ENCODE measurements at places on chromosomes 6 and 20.

- DNase-seq: no peak
Measured at GRCh38 chr6:169450097-169450496, 196.5 kb upstream of the THBS2 start.

DNA sequence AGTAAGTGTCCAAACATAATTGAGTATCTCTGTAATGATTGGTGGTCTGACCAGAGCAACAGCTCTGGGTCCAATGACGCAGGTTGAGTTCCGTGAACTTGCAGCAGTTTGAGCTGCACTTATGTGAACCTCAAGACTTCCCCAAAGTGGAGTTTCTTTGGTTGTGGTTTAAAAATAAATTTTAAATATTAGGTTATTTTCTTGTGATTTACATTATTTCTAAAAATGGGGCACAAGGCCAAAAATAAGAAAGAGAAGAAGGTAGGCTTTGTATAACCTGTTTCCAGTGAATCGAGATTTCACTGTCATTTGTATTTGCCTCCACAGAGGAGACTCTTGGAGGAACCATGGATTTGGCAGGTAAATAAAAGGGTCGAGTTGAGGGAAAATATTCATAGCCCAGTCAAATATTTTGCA is 166.4 kb upstream of the ZNF217 start:
- DNase-seq: no peak

DNA sequence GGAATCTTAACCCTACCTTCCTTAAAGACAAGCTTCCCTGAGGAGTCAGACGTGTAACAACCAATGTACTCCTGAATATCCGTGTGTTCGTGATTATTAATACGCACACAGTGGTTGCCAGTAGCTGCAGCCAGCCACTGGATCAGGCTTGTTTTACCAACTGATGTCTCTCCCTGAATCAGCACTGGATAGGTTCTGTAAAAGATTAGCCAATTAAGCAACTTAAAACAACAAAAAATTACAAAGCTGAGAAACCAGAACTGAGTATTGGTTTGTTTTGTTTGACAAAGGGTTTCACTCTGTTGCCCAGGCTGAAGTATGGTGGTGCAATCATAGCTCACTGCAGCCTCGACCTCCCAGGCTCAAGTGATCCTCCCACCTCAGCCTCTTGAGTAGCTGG is 69.3 kb downstream of the MDN1 start:
- DNase-seq: no peak

DNA sequence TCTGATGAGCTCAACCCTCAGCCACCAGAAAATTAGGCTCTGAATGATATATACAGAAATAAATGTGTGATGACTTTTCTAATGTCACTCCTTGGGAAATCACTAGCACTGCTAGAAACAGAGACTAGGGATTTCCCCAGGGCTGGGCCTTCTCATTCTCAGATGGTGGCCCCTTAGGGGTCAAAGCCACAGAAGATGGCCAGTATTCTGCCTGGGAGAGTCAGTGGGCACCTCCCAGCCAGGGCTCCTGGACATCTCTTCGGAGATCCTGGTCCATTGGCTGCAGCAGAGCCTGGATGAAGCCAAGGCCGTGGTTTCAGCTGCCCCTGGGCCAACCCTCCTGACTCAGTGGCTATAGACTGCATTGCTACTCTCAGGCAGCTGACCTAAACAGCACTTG is 276.9 kb upstream of the SUPT3H start:
- DNase-seq: no peak

DNA sequence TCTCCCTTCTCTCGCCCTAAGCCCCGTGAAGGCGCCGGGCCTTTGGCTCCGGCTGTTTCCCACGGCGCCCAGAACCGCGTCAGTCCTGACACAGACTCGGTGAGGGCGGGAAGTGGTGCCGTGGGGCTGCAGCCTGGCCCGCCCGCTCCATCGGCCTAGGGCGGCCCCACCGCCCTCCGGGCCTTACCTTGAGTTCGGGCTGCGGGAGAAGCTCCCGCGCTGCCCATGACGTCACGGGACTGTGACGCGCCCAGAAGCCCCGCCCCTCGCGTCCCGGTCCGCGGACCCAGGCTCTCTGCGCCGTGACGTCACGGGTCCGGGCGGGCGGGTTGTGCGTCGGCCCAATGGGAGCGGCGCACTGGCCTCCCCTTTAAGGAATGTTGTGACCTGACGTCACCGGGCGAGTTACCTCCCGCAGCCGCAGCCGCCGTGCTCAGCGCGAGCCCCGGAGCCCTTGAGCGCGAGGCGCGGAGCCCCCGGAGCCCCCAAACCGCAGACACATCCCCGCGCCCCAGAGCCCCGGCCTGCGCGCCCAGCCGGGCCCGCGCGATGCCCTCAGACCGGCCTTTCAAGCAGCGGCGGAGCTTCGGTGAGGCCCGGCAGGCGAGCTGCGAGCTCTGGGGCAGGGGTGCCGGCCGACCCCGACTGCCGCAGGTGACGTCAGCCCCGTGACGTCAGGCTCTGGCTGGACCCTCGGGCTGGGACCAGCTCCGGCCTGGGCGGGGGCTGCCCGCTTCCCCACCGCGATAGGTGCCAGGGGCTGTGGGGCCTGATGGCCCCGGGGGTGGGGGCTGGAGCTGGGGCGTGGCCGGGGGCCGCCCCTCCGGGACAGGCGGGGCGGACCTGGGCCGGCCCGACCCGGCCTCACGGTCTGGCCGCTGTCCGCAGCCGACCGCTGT is at the start of gene MAP1LC3A:
Gene MAP1LC3A, plus strand, starts transcription at position 399 of the 899 bp plus-strand sequence. Its CDS starts 151 bp downstream, at position 550.
- peak; percentile 91 for DNase-seq

GRCh38 chr20:8983478-8984345 is 85.2 kb upstream of the PLCB4 start:
- no peak for DNase-seq

DNA sequence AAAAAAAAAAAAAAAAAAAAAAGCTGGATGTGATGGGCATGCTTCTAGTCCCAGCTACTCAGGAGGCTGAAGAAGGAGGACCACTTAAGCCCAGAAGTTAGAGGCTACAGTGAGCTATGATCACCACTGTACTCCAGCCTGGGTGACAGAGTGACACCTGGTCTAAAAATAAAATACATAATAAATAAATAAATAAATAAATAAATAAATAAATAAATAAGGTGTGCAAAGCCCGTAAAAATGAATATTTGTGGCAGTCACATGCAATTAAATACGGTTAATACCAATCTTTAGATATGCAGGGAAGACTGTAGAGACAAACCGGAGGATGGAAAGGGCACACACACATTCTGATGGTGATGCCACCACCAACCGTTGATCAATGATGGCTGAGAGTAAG is 26.2 kb downstream of the IL22RA2 start:
- DNase-seq: no peak

- DNase-seq: peak; percentile 84
Measured at GRCh38 chr6:42929821-42930360, 611 bp downstream of the CNPY3 start.

DNA sequence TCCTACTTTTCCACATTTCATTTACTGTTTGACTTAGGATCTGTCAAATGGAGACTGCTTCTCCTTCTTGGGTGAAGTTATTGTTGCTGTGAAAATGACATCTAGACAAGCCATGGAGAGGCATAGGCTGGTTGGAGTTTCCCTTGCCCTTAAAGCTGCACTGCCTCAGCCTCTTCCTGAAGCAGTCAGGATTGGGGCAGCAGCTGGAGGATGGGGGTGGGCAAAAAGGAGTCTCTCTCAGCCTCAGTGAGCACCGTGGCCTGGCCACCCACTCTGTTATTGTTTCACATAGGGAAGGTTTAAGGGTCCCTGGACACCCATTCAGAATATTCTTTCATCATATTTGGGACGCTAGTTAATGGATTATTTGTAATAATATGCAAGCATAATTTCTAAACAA is 7.7 kb upstream of the ZBTB24 start:
- DNase-seq: no peak

- no peak for DNase-seq
Measured at GRCh38 chr6:1607516-1608221, 2.0 kb upstream of the FOXC1 start.

GRCh38 chr20:48380661-48381060 is 447.1 kb downstream of the PREX1 start:
- DNase-seq: no peak

- DNase-seq: no peak
Measured at GRCh38 chr6:159315562-159315961, 146.4 kb downstream of the FNDC1 start.

DNA sequence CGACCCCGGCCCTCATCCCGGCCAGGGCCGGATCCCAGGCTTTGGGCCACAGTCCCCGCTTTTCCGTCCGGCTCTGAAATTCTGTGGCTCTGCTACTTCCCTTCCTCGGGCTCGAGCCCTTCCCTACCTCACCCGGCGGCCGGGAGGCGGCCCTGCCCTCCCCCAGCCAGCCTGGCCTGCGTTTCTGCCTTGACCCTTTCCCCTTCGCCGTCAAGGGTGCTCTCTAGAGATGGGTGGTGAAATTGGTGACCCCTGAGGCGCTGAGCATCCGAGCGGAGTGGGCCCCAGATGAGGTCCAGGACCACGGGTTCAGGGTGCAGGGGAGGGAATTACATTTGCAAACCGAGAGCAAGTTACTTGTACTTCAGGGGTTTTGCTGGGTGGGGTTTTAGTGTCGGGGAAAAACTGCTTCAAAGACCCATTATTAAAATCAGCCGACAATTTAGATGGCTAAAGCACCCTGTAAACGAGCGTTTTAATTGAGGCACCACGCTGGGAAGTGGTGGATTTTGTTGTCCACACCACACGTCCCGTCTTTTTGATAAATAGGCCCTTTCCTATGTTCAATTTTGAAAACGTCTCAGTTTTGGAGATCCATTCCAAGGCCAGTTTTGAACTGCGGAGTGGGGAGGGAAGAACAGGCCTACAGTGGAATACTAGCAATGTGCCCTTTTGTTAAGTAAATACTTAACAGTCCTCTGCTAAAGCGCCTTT is 9.9 kb downstream of the TFAP2A start:
- no peak for DNase-seq
